ENCODE measurements at places on chromosomes 16 and 17. TPM values are rescaled to one million over a fixed set of nuclear protein-coding genes. Genes with fewer than 3 reads are reported as not detected.

GRCh38 chr16:24580665-24581064 is 41.3 kb downstream of the RBBP6 start:
- DNase-seq, result peak; percentile 16
- H3K27ac ChIP-seq, result no peak overlapping the region

DNA sequence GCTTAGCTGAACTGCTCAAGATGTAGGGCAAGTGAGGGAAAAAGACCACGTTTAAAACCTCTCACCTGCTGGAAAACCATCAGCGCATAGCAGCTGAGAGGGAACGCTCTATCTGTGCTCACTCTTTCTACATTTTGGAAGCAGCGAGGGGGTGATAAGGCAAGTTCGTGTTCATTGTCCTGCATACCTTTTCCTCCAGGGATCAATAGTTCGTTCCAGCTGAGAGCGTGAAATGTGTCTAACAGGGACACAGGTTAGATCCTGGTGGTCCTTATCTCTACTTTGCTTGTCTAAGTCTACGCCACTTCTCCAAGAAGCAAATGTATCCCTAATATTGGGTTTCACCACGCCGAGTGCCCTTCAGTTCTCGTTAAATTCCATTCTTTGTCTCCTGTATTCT is 183.5 kb upstream of the ZFHX3 start:
- H3K4me1 ChIP-seq, result peaks cover 22% of the 10 kb centered on the region
- H3K27ac ChIP-seq, result no peak overlapping the region
- no peak for DNase-seq
- H3K4me3 ChIP-seq, result peak overlapping the region; percentile 66
- H3K36me3 ChIP-seq, result no peaks in the 10 kb centered on the region

DNA sequence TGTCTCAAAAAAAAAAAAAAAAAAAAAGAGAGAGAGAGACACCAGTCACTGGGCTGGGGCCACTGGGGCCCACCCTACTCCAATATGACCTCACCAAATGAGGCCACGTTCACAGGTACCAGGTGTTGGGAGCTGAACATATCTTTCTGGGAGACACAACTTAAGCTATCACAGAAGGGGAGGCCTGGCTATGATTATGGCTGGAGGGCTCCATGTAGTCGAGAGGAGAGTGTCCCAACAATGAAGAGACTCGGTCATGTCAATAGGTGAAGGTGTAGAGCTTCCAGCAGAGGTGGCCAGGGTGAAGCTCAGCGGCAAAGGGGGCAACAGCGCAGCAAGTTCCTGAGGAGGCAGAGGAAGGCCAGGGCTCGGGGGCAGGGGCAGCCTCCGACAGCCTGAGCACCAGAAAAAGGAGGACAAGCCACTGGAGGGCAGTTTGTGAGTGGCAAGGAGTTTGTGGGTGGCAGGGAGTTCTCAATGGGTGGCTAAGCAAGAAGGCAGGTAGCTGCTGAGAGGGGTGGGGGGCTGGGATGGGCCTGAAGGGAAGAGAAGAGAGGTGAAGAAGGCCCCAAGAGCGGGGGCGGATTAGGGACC is 28.0 kb downstream of the ABCC3 start:
- no peaks in the 10 kb centered on the region for H3K27me3 ChIP-seq
- peaks cover 29% of the 10 kb centered on the region for H3K4me1 ChIP-seq
- DNase-seq, result no peak
- no peak overlapping the region for H3K27ac ChIP-seq
- H3K36me3 ChIP-seq, result no peaks in the 10 kb centered on the region

DNA sequence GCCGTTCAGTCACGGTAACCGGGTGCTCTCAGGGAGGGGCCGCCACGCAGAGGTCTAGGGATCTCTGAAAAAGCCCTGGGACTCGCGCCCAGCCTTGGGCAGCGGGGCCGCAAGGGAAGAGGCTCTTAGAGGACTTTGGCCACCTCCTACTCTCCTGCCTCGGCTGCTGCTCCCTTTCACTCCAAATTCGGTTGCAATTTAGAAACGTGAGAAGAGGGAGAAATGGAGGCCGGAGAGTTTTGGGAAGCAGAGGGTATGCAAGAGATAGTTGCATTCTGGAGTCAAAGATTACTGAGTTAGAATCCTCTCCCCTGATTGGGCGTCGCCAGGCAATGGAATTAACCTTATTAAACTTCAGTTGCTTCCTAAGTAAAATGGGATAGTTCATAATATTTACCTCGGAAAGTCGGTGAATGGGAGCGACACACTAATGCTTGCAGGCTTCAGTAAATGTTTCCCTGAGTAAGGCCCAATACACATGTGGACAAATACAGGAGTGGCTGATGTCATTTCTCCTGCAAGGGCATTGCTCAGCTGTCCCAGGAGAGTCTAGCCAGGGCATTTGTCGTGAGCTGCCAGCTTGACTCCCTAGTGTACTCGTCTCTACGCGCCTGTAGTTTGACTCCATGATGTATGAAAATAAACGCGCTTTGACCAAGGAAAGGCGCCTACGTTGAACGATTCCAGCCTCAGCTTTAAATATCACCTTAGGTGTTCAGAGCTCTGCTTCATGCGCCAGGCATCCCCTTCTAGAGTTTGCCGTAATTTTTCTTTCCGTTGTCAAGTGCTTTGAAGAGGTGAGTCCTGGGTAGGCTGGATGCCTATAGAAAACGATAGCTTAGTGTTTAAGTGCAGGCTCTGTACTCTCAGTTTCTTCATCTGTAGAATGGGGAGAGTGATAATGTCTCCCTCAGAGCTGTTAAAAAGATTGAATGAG is 667 bp downstream of the OGFOD1 start:
- peak; percentile 31 for DNase-seq
- peak overlapping the region; percentile 87 for H3K4me3 ChIP-seq
- no peaks in the 10 kb centered on the region for H3K27me3 ChIP-seq
- H3K4me1 ChIP-seq, result peaks cover 13% of the 10 kb centered on the region

- H3K27me3 ChIP-seq, result no peaks in the 10 kb centered on the region
- H3K4me1 ChIP-seq, result peaks cover 5% of the 10 kb centered on the region
- H3K27ac ChIP-seq, result no peak overlapping the region
- H3K36me3 ChIP-seq, result no peaks in the 10 kb centered on the region
- DNase-seq, result no peak
- no peak overlapping the region for H3K4me3 ChIP-seq
Observed at GRCh38 chr17:2849327-2849670, 53.1 kb downstream of the RAP1GAP2 start.

DNA sequence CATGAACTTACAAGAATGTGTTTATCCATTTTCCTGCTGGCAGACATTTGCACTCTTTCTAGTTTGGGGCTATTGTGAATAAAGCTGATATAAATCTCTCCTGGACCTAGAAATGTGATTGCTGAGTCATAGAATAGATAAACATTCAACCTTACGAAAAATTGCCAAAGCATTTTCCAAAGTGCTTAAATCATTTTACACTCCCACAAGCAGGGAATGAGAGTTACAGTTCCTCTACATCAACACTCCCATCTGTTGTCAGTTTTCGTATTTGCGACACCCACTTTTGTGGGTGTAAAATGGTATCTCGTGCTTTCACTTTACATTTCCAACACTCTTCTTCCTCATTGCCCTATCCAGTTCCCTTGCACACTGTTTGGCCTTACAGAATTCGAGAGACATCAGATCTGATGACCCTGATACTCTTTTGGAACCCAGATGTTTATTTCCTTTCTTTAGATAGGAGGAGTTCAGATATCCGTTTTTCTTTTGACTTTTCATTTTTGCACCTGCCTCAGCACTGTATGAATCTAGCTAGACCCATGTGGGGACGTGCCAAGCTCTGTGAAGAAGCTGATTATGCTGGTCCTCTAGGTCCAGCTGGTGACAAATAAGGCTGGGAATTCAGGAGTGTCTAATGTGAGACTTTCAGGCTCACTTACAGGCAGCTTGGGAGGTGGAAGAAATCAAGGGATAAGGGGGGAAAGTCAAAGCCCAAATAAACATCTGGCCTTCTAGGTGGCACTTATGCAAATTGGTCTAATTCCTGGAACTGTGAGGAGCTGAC is 14.0 kb downstream of the SOX9 start:
- peaks cover 22% of the 10 kb centered on the region for H3K4me1 ChIP-seq
- no peak overlapping the region for H3K27ac ChIP-seq
- peak; percentile 89 for DNase-seq
- H3K4me3 ChIP-seq, result no peak overlapping the region
- no peaks in the 10 kb centered on the region for H3K27me3 ChIP-seq

GRCh38 chr16:19338335-19338734 is 52.8 kb downstream of the CLEC19A start:
- H3K27me3 ChIP-seq, result no peaks in the 10 kb centered on the region
- H3K4me1 ChIP-seq, result no peaks in the 10 kb centered on the region
- no peak overlapping the region for H3K4me3 ChIP-seq
- no peak for DNase-seq
- no peak overlapping the region for H3K27ac ChIP-seq

GRCh38 chr17:2235792-2236366 is 67.7 kb downstream of the SMG6 start:
- H3K27ac ChIP-seq, result no peak overlapping the region
- H3K4me3 ChIP-seq, result no peak overlapping the region
- no peaks in the 10 kb centered on the region for H3K27me3 ChIP-seq
- no peaks in the 10 kb centered on the region for H3K36me3 ChIP-seq
- DNase-seq, result no peak

Gene CLEC19A
- total RNA-seq, result not detected

DNA sequence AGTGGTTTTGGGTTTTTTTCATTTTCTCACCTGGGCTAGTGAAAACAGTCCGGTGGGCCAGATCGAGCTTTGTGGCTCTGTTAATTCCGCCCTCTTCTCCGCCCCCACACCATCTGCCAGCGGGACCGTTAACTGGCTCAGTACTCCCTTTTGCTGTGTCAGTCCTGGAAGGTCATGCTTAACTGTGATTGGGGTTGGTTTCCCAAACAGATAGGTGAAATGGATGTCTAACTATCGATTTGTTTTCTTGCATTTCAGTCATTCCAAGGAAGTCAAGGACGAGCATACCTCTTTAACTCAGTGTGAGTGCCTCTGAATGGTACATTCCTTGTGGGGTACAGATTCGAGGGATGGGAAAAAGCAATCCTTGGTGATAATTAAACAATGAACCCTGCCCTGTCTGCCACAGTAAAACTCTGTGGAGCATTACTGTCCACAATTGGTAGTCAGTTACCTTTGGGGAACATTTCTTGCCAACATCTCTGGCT is 56.7 kb downstream of the YPEL2 start:
- no peak for DNase-seq
- no peaks in the 10 kb centered on the region for H3K36me3 ChIP-seq
- no peaks in the 10 kb centered on the region for H3K27me3 ChIP-seq
- H3K4me3 ChIP-seq, result no peak overlapping the region
- H3K4me1 ChIP-seq, result no peaks in the 10 kb centered on the region

DNA sequence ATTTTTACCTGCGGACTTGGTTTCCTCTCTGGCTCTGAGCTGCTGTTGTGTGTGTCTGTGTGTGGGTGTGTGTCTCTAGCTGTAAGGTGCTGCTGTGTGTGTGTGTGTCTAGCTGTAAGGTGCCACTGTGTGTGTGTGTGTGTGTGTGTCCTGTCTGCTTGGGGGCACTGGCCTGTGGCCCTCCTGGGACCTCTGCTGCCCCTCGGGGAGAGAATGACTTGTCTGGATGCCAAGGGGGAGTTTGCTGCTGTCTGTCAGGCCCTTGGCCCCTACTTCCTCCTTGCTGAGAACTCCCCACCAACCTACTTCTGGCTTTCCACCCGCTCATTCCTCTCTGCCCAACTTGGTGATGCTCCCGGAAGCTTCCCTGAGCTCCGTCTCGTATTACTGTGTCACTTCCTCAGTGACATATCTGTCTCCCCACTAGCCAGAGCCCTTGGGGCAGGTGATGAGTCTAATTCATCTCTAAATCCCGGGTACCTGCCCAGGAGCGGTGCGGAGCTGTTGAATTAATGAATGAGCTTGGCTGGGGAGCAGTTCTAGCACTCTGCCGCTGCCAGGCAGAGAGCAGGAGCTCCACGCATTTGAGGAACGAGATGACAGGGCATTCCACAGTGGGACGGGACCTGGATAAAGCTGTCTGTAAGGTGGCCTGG is 3.5 kb upstream of the LASP1NB start:
- no peaks in the 10 kb centered on the region for H3K27me3 ChIP-seq
- H3K36me3 ChIP-seq, result peaks cover 24% of the 10 kb centered on the region
- peaks cover 6% of the 10 kb centered on the region for H3K4me1 ChIP-seq
- H3K27ac ChIP-seq, result no peak overlapping the region
- no peak overlapping the region for H3K4me3 ChIP-seq
- no peak for DNase-seq

DNA sequence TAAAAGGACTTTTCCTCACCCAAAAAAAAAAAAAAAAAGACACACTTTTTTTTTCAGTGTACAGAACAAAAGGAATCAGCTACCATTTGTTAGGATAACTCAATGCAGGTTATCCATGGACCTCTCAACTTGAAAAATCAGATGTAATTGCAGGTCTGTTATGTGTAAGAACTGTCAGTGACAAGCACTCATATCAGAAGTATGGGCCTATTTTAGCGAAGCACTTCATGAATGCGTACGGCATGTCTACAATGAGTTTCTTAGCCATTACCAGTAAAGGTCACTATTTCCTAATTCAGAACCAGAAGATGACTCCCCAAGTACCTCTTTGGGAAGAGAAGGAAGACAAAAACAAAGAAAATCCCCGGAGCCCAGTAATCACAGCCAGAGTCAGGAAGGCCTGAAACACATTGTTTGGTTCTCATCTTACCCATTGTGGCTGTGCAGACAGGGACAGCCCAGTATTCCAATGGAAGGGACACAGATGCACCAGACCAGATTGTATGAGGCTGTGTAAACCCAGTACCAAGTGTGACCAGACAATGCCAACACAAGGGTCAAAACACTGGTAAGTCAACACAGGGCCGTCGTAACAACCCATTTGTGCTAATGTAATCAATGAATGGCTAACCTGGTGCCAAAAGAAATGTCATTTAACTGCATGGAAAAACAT is 188.0 kb downstream of the PMP22 start:
- H3K36me3 ChIP-seq, result no peaks in the 10 kb centered on the region
- H3K4me3 ChIP-seq, result no peak overlapping the region
- H3K4me1 ChIP-seq, result no peaks in the 10 kb centered on the region
- H3K27ac ChIP-seq, result no peak overlapping the region
- DNase-seq, result no peak
- H3K27me3 ChIP-seq, result no peaks in the 10 kb centered on the region

Gene ITGA2B
- total RNA-seq, result 0.31 TPM

Gene ARHGDIG
- total RNA-seq, result 3.3 TPM

GRCh38 chr17:41750862-41751261 is 16.4 kb upstream of the HAP1 start:
- peaks cover 2% of the 10 kb centered on the region for H3K36me3 ChIP-seq
- DNase-seq, result no peak
- H3K27me3 ChIP-seq, result no peaks in the 10 kb centered on the region
- no peak overlapping the region for H3K4me3 ChIP-seq
- H3K27ac ChIP-seq, result no peak overlapping the region

GRCh38 chr17:50641357-50641756 is 6.7 kb downstream of the ABCC3 start:
- no peaks in the 10 kb centered on the region for H3K27me3 ChIP-seq
- no peaks in the 10 kb centered on the region for H3K36me3 ChIP-seq
- H3K4me3 ChIP-seq, result no peak overlapping the region
- no peak for DNase-seq

DNA sequence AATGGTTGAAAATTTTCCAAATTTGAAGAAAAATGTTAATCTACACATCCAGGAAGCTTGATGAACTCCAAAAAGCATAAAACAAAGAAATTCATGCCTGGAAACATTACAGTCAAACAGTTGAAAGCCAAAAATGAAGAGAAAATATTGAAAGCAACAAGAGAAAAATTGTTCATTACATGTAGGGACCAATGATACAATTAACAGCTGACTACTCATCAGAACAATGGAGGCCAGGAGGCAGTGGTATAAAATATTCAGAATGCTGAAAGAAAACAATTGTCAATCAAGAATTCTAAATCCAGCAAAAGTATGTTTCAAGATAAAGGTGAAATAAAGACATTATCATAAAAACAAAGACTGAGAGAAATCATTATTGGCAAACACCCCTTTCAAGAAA is 21.6 kb downstream of the RCVRN start:
- no peak overlapping the region for H3K4me3 ChIP-seq
- H3K4me1 ChIP-seq, result peaks cover 7% of the 10 kb centered on the region
- H3K27me3 ChIP-seq, result no peaks in the 10 kb centered on the region
